ENCODE measurements at places on chromosomes 3 and 15.

GRCh38 chr15:73753250-73754130 lies at the start of gene INSYN1:
INSYN1 (minus strand) TSS chr15:73753351; CDS start chr15:73751130, 2,221 bp downstream.
- no peaks in the 10 kb centered on the region for H3K36me3 ChIP-seq
- peaks cover 2% of the 10 kb centered on the region for H3K4me1 ChIP-seq
- DNase-seq: no peak
- no peak within 1 kb of the TSS for H3K27ac ChIP-seq

DNA sequence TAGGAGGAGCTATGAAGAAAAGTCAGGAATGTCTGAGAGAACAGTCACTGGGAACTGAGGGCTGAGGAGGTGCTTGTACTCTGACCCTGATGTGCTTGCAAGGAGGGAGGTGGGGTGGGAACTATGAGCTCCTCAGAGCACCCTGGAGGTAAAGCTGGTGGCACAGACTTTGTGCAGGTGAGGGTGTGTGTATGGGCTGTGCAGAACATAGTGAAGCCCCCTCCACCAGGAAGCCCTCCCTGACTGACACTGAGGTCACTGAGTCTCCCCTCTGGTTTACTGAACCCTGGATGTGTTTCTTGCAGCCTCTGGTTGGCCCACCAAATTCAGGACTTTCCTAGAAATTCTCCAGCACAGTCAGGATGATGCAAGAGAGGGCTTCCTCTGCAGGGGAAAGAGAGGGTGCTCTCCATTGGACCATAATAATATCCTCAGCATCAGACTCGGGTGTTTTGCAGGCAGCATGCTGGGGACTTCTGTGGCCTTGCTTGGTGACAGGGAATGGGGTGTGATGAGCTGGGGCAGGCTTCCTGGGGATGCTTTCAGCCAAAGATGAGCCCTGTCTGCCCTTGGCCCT lies 1.5 kb upstream of the ISLR start:
- H3K4me3 ChIP-seq: no peak overlapping the region
- DNase-seq: peak; percentile 13
- no peaks in the 10 kb centered on the region for H3K4me1 ChIP-seq
- H3K27me3 ChIP-seq: peaks cover 2% of the 10 kb centered on the region
- no peaks in the 10 kb centered on the region for H3K36me3 ChIP-seq

DNA sequence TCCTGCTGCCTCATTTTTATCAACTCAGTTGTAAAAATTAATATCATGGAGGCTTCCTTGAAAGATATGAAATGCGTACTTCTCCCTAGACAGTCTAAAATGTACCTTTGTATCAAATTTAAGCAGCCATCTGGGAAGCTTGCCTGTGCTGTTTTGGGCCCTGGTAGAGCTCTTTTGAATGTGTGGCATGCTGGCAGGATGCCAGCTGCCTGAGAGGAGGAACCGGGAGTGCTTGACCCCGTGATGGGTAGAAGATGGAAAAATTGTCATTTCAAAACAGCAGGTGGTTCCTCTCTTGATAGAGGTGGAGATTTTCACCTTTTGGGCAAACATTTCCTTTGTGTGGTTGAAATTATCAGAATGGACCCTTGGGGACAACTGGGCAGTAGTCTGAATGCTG lies 245.3 kb downstream of the RPLP1 start:
- no peak for DNase-seq
- H3K4me1 ChIP-seq: no peaks in the 10 kb centered on the region
- H3K27ac ChIP-seq: no peak overlapping the region
- peaks cover 6% of the 10 kb centered on the region for H3K36me3 ChIP-seq

DNA sequence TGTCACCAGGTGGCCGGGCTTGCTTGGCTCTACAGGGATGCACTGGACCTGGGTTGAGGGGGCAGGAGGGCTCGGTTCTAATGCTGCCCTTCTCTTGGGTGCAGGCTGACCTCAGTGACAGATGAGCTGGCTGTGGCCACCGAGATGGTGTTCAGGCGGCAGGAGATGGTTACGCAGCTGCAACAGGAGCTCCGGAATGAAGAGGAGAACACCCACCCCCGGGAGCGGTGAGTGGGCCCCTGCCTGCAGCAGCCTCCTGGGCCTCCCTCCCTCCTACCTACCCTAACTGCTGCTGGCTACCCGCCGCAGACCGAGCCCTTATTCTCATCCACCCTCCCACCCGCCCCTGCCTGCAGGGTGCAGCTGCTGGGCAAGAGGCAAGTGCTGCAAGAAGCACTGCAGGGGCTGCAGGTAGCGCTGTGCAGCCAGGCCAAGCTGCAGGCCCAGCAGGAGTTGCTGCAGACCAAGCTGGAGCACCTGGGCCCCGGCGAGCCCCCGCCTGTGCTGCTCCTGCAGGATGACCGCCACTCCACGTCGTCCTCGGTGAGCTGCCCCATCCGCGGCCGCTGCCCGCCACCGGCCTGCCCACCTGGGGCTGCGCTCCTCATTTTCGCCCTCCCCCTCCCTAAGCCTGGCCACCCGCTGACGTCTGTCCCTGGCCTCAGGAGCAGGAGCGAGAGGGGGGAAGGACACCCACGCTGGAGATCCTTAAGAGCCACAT lies 5.6 kb downstream of the FES start:
- H3K4me3 ChIP-seq: no peak overlapping the region
- no peaks in the 10 kb centered on the region for H3K27me3 ChIP-seq
- H3K4me1 ChIP-seq: peaks cover 17% of the 10 kb centered on the region
- no peak for DNase-seq
- peaks cover 3% of the 10 kb centered on the region for H3K36me3 ChIP-seq

GRCh38 chr15:79076661-79077060 lies 13.9 kb downstream of the RASGRF1 start:
- H3K4me1 ChIP-seq: peaks cover 2% of the 10 kb centered on the region
- H3K27me3 ChIP-seq: peaks cover 3% of the 10 kb centered on the region
- H3K27ac ChIP-seq: no peak overlapping the region
- no peak for DNase-seq

DNA sequence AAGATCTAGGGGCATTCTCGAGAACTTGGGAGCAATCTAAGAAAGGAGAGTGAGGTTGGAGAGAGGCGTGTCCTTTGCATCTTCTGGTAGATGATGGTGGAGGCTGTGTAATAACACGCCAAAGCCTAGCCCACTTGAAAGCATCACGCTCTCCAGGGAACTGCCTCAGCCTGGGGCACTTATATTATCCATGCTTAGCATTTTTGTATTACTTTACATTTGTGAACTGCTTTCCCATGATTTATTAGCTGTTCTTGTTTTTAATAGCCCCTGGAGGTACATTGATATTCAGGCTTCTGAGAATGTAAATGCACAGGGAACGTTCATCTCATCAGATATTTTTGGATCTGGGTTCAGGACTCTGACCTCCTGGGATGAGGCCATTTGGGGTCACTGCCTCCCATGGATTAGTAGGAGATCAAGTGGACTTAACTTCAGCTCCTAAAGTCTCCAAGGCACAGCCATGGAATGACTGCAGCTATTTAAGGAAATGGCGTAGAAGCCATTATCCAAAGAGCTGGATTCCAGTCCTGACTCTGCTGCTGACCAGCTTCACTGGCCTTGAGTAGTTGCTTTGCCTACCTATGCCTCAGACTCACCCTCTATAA lies 124.9 kb downstream of the LPP start:
- no peaks in the 10 kb centered on the region for H3K27me3 ChIP-seq
- peaks cover 15% of the 10 kb centered on the region for H3K36me3 ChIP-seq
- no peak overlapping the region for H3K4me3 ChIP-seq
- H3K27ac ChIP-seq: no peak overlapping the region
- peaks cover 18% of the 10 kb centered on the region for H3K4me1 ChIP-seq

All from activated naive CD8-positive, alpha-beta T cell treated with anti-CD3 and anti-CD28 coated beads, Interleukin-2, amount 10 ng/mL, durations not matched to agents 7 days and 5 days (primary cell).